ENCODE measurements at places on chromosomes 2 and 18.

GRCh38 chr2:156334496-156335478 lies 2.3 kb upstream of the NR4A2 start:
- DNase-seq, result peak; percentile 75

GRCh38 chr2:152585830-152586484 lies 131.3 kb downstream of the PRPF40A start:
- no peak for DNase-seq

DNA sequence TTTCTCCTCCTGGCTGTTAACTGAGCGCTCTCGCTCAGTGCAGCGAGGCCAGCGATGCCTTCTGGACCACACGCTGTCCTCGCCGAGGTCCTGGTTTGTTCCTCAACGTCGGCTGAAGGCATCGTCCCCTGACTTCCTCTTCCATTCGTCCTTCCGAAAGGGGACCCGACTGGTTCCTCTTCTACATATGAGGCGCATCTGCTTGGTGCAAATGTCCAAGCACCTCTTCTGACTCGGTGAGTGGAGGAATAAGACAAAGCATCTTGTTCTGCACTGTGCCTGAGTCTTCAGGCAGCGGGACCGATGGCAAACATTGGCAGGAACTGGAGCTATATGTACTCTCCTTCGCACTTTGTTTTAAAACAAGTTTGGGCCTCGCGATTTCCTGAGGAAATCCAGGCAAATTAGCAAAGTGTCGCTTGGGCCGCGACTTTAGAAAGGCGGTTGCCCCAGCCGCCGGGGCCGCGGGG lies 621 bp upstream of the KCNS3 start:
- no peak for DNase-seq

DNA sequence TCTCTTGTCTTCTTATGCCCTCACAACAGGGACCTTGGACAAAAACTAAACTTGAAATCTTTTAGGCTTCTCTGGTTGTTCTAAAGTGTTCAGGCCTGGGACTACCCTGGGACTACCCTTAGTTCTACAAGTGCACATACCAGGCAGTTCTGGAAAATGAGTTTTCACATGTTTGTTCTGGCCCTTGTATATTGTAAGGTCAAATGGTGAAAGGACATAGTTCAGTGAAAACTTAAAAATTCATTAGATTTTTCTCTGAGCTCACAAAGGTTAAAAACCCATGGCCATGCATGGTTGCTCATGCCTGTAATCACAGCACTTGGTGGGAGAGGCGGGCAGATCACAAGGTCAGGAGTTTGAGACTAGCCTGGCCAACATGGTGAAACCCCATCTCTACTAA lies 875.5 kb upstream of the FAM98A start:
- no peak for DNase-seq

DNA sequence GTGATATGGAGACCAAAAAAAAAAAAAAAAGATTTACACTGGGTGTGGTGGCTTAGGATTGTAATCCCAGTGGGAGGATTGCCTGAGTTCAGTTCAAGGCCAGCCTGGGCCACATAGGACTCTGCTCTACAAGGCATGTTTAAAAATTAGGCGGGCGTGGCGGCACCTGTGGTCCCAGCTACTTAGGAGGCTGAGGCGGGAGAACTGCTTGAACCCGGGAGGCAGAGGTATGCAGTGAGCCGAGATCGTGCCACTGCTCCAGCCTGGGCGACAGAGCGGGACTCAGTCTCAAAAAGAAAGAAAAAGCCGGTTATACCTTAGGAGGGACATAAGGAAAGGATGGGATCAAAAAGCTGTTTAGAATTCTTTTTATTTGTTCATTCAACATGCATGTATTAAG lies 707 bp upstream of the SPDYA start:
- no peak for DNase-seq

- DNase-seq, result no peak
These were observed 337.5 kb upstream of the NT5C1B start for GRCh38 chr2:18926631-18927524.

- DNase-seq, result no peak
These were observed 144.4 kb downstream of the PIEZO2 start for GRCh38 chr18:11004951-11005350.

DNA sequence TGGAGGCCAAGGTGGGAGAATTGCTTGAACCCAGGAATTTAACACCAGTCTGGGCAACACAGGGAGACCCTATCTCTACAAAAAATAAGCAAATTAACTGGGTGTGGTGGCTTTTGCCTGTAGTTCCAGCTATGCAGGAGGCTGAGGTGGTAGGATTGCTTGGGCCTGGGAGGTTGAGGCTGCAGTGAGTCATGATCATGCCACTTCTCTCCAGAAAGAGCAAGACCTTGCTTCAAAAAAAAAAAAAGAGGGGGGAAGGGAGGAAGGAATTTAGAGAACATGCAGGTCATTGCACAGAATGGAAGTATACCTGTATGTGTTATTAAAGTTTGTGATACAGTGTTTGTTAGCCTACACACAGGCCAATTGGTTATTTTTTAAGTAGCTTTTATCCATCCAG lies 25.8 kb downstream of the PKP4 start:
- no peak for DNase-seq

DNA sequence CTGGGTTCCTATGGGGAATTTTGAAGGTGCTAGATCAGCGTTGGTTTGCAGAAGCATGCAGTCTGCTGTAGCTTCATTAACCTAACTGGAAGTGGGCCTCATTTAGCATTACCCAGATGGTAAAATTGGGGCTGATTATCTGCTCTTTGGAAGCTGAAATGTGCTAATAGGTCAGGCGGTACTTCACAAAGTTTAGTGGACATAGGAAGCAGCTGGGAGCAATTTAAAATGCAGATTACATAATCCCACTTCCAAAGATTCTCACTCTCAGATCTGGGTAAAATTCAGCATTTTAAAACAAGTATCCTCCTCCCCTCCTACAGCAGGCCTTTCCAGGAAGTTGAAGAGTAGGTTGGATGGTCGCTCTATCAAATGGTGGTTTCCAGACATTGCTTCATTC lies 907.0 kb downstream of the CPS1 start:
- DNase-seq, result no peak

DNA sequence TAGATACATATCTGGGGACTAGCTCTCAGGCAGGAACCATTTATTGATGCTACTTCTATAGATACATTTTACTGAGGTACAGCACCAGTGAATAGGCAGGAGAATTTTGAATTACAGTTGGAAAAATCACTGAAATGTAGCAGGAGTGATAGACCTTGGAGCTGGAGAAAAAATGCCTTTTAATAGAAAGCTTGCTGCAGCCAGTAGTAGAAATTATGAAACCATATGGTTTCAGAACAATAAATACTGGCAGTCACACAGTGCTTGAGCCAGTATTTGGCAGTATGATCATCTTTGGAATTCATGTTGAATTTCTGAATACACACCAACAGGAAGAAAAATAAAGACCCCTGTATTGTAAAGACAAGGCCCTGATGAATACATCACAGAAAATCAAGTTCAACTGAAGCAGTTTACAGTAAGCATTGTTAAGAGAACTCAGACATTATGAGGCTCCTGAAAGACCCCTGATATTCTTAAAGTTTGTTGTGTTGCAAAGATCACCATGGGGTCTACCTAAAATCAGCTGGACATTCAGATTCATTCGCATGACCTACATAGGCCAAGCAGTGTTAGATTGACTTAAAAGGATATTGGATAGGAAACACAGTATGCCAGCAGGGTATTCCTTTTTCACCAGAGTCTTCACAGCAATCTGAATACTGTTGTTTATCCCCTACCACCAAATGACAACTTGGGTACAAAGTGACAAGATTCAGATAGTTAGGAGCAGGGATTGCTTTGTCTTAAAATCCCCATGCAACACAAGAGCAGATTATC lies 139.0 kb downstream of the EHBP1 start:
- no peak for DNase-seq

- no peak for DNase-seq
These were observed 24.2 kb upstream of the HES6 start for GRCh38 chr2:238264072-238264460.

GRCh38 chr18:24456549-24456948 lies 3.9 kb upstream of the HRH4 start:
- no peak for DNase-seq

DNA sequence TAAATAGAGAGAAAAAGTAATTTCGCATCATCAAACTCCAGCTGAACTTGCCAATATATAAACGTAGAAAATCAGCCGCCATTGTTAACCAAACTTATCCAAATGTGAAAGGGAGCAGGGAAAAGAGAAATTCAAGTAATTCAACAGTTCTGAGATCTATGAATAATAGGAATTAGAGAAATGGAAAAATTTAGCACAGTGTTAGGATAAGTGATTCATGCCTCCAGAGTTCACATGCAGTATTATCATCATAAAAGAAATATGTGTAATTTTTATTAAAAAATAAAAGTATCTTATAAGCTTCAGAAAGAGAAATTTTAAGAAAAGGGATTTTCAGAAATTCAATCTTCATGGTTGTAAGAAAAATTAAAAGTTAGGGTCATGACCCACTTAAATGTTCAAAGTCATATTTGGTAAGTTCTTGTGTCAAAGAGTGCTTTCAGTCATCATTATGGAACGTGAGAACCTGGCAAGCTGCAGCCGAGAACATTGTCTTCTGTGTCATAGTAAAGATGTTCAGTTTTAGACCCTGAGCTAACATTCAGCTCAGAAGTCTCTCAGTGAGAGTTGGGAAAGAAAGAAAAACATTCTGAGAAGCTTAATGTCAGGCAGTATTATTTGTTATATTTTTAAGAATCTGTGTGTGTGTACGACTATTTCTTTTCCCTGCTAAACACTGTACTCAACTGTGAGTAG lies 414.3 kb upstream of the RGPD4 start:
- no peak for DNase-seq

DNA sequence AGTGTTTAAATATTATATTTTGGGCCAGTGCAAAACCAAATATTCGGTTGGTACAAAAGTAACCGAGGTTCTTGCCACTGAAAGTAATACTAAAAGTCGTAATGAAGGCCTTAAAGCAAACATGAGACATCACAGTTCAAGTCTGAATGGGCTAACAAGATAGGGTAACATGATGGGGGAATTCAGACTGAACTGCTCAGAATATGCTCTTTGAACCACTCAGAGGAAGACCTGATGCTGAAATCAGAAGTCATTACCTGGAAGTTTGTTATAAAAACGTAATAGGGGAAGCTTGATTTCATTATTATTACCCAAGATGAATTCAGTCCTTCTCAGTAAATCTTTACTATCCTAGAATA lies 26.6 kb downstream of the CDKL4 start:
- no peak for DNase-seq

DNA sequence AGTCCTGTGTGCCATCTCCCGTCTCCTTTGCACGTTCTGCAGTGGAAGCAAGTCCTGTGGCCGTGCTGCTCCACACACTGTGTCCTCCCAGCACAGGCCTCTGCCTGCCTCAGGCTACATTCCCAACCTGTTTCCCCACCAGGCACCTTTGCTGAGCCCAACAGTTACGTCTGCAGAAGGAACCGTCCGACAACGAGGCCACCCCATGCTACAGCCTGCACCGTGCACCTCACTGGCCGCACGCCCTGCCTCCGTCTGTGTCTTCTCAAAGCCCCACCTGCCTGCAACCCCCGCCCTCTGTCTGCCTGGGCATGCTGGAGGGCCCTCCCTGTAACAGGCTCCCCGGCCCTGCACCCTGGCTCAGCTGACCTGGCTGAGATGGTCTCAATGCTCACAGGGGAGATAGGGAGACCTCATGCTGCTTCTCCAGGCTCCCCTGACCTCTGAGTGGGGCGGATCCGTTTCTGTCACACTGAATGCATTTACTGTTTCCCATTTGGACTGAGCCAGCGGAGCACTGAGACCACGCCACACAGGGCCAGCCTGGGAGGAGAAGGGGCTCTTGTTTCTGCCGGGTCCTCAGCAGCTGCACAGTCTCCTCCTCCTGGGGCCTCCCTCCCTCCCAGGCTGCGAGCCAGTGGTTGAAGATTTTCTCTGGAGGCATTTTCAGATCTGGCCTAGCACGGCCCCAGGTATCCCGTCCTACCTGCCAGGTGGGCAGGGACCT lies 109.1 kb upstream of the OTOS start:
- DNase-seq, result no peak

DNA sequence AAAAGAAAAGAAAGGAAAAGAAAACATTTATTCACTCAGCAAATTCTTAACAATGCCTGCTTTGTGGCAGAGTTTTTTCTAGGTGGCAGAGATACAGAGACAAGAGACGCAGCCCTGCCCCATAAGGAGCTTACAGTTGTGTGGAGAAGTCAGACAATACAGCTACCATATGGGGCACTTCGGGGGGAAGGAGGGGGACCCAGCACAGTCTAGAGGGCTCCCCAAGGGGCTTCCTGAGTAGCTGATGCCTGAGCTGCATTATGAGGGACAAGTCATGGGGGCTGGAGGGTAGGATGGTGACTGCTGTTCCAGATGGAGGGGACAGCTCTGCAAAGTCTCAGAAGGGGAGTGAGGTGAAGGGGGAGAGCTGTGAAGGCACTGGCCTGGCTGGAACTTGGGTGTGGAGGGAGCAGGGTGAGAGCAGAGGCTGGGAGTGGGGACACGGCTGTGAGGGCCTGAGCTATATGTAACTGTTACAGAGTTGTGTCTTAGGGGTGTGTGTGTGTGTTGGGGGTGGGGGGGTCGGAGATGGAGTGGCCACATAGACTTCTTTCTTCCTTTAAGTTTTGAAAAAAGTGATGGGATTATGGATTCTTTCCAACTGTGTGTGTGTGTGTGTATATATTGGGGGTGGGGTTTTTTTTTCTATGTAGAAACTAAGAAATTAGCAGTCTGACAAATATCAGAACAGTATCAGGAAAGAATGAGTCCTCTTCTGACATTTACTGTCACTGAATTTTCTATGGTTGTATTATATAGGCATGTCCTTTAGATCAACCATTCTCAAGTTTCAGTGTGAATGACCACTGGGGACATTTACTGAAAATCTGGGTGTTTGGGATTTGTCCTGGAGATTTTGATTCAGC lies 66.0 kb upstream of the HAAO start:
- no peak for DNase-seq

DNA sequence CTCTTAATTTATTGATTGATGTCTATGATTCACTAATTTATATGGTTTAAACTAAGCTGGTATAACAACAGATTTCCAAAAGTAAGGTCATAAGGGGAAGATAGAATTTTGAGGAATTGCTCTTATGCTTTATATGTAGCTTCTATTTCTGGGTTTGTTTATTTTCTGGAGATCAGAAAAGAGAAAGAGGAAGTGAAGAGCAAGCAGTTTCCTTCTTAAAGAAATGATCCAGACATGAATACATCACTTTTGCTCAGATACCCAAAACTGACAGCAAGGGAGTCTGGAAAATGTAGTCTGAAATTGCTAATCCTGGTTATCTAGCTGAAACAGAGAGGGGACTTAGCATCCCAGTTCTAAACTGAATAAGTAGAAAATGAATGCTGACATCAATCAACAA lies 912.5 kb upstream of the CRIM1 start:
- no peak for DNase-seq

DNA sequence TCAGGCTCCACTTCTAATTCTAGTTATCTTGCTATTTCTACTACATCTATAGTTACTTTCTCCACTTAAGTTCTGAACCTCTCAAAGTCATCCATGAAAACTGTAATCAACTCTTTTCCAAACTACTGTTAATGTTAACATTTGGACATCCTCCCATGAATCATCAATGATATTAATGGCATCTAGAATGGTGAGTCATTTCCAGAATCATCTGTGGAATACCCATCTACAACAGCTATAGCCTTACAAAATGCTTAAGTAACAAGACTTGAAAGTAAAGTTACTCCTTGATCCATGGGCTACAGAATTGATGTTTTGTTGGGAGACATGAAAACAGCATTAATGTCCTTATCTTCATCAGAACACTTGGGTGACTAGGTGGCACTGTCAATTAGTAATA lies 35.4 kb downstream of the BARD1 start:
- no peak for DNase-seq

GRCh38 chr2:233261819-233262555 lies 10.5 kb downstream of the ATG16L1 start:
- no peak for DNase-seq

- DNase-seq, result no peak
These were observed 27.9 kb upstream of the ODC1 start for GRCh38 chr2:10475811-10476660.

- DNase-seq, result no peak
These were observed 290.1 kb upstream of the HDAC4 start for GRCh38 chr2:239690651-239691631.
